ENCODE measurements at places on chromosomes 7 and 10.

- DNase-seq: no peak
Measured at GRCh38 chr7:163971-164881, 28.1 kb upstream of the FAM20C start.

GRCh38 chr10:84783386-84783785 lies 455.0 kb downstream of the CCSER2 start:
- DNase-seq: peak; percentile 16

DNA sequence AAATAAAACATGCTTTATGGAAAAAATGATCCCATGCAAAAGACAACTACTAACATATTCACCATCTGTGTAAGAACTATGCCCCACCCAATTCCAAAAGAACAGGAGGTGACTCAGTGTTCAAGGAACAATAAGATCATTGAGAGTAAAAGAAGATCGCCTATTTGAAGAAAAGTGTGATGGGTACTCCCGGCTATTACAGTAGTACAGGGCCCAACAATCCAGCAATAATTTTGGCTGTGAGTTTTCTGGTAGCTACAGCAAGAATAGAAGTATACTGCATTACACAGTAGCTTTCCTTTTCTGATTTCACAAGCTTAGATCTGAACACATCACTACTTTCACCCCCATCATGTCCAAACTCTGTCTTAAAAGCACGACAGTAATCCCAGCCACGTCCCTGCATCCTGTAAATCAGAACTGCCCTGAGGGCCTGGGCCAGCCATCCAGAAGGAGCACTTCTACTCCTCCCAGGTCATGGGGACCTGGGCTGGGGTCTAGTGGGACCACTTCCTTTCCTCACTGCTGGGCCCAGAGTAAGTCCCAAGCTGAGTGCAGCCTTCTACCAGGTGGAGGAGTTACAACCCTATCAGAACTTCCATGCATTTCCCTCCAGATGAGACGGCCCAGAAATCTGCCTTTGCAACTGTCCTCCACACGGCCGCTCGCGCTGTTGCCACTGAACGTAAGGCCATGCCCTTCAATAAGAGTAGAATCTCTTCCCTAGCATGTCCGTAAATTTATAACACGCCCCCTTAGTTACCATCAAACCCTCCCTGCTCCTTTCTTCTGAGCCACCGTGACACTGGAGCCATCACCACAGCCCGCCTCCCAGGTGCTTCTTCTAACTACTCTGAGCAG lies 7.9 kb downstream of the ESYT2 start:
- DNase-seq: no peak

DNA sequence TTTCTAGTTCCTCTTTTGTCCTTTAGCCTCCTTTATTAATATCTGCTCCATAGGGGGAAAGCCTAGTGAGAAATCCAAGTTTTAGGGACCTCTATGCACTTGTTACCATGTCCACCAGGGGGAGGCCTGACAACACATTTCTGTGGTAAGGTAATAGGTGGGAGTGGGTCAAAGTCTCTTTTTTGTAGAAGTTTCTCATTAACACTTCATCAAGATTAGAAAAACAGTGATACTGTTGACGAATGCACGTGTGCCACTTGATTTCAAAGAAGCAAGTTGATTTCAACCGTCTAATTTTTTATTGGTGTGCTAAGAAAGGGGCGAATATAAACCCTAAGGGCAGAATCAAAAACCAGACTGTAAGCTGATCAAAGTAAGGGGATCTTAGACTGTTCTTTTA lies 30.6 kb downstream of the CISD1 start:
- peak; percentile 13 for DNase-seq

DNA sequence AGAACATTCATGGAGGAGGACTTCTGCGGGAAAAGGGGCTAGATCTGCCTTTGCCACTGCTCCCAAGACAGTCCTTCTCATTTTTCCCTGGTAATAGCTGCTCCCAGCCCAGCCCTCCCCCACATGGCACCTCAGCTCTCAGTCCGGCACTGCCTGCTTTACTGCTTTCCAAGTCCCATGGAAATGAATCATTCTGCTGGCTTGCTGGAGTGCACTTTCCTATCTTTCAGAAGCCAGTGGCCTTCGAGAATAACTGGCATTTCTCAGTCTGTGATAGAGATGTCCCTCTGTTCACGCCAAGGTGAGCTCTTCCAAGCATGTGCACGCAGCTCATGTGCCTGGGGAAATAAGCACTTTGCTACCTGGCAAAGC lies 61.4 kb downstream of the SYPL1 start:
- DNase-seq: no peak

- no peak for DNase-seq
Measured at GRCh38 chr7:1809070-1809469, 139.0 kb downstream of the ELFN1 start.

DNA sequence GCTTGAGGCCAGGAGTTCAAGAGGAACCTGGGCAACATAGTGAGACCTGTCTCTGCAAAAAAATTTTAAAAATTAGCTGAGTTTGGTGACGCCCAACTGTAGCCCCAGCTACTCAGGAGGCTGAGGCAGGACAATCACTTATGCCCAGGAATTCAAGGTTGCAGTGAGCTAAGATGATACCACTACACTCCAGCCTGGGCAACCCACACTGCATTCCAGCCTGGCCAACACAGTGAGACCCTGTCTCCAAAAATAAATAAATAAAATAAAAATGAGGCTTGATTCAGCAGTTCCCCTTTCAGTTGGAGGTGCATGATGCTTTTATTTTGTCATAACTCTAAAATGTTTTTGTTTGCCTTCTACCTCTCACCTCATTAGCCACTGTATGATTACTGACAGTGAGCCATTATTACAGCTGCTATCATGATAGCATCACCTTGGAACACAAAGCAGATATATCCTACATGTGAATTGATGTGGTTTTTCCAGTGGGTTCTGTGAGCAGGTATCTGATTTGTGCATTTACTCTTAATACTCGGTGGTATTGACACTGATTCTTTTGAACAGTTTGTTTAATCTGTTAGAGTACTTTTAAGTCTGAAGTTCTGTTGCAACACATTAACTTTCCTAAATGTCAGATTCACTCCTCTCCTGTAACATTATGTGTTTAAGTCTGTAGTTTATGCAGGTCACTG lies 49.1 kb downstream of the ARID5B start:
- DNase-seq: no peak

- DNase-seq: no peak
Measured at GRCh38 chr7:131103997-131104396, 223.7 kb upstream of the MKLN1 start.

DNA sequence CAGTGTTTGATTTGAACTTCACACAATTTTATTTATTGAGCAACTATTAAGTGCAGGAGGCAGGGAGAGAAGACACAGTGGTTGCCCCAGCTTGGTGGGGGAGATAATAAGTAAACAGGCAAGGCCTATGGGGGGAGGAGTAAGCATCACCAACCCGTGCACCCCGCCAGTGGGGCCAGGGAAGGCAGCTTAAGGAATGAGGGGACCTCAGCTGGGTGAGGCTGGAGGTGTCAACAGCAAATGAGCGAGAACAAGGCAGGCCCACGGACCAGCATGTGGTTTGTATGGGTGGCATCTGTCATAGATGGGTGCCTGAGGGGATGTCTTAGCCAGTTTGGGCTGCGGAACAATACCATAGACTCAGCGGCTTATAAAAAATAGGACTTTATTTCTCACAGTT lies 24.1 kb upstream of the CRHR2 start:
- no peak for DNase-seq

- DNase-seq: no peak
Measured at GRCh38 chr10:17444388-17444714, 10.0 kb downstream of the ST8SIA6 start.

GRCh38 chr7:50559881-50560280 lies 5.3 kb downstream of the DDC start:
- no peak for DNase-seq

GRCh38 chr10:31769564-31769963 lies 159.1 kb downstream of the ARHGAP12 start:
- no peak for DNase-seq

DNA sequence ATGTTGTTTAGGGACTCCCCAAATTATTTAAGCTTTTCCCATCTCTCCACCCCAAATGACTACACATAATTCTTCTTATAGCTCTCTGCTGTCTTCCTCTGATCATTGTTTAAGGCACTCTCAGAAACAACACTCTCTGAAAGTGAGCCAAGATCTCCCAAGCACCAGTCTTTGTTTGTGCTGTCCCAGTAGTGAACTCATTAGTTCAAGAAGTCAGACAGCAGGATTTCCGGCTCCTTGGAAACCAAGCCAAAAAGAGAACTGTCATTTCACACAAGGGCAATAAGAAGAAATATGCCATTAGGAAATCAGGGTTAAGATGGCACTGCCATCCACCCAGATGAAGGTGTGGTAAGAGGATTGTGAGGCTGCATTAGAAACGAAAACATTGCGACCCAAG lies 83.1 kb downstream of the FZD1 start:
- no peak for DNase-seq

DNA sequence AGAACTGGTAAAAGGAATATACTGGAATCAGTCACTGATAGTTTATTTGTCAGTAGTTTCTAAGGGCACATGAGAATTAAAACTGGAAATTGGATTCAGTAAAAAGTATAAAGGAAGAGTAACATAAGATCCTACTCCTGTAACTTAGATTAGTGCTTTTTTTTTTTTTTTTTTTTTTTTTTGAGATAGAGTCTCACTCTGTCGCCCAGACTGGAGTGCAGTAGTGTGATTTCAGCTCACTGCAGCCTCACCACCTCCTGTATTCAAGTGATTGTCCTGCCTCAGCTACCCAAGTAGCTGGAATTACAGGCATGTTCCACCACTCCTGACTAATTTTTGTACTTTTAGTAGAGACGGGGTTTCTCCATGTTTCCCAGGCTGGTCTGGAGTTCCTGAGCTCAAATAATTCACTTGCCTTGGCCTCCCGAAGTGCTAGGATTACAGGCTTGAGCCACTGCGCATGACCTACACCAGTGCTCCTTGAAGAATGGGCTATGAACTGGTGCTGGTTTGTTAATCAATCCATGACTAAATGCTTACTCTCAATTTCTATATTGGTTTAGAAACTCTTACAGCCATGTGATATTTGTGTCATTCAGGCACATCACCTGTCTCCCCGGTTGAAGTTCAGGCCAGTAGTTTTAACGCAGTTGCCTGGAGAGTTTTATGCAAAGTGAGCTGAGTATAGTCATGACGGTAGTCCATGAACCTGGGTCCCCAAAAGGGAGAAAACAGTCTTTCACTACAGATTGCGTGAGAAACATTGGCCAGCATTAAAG lies 65.0 kb downstream of the ZEB1 start:
- no peak for DNase-seq

GRCh38 chr7:6917258-6917657 lies 91.2 kb upstream of the CCZ1B start:
- peak; percentile 16 for DNase-seq
